ENCODE measurements at places on chromosomes 1 and 21.

DNA sequence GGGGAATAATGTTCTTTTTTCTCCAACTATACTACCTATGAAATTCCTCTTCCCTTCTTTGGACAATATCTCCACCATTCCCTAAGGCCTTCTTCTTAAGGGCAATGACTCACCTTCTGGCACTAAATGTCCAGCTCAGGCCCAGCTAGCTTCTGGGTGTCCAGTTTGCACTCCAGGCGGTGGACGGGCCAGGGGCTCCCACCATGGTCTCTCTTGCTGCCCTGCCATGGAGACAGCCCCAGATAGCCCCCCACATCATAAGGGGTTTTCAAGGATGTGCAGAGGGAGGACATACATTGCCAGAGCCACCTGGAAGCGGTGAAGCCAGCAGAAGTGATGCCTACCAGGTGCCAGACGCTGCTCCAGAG is 43.8 kb downstream of the C1orf198 start:
- no peak for DNase-seq

DNA sequence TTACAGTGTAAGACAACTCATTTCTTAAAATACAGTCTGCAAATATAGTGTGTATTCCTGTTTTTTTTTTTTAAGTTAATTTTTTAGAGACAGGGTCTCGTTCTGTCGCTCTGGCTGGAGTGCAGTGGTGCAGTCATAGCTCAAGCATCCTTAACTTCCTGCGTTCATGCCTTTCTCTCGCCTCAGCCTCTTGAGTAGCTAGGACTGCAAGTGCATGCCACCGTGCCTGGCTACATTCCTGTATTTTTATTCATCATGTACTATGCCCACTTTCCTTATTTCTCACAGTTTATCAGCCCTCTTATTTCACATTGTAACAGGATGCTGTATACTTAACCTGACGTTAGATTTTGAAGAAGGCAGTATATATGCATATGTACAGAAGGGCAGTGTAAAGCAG is 26.7 kb downstream of the MIER1 start:
- no peak for DNase-seq

DNA sequence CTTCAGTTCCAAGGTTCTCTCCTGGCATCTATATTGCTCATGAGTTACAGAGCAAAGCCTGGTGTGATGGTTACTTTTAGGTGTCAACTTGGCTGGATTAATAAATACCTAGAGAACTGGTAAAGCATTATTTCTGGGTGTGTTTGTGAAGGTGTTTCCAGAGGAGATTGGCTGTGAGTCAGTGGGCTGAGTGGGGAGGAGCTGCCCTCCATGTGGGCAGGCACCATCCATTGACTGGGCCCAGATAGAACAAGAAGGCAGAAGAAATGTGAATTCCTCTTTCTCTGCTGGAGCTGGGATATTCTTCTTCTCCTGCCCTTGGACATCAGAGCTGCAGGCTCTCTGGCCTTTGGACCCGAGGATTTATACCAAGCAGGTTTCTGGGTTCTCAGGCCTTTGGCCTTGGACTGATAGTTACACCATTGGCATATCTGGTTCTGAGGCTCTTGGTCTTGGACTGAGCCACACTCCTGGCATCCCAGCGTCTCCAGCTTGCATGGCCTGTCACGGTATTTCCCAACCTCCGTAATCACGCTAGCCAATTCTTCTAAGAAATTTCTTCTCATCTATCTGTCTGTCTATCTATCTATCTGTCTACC is 44.5 kb downstream of the B3GALT5 start:
- no peak for DNase-seq

DNA sequence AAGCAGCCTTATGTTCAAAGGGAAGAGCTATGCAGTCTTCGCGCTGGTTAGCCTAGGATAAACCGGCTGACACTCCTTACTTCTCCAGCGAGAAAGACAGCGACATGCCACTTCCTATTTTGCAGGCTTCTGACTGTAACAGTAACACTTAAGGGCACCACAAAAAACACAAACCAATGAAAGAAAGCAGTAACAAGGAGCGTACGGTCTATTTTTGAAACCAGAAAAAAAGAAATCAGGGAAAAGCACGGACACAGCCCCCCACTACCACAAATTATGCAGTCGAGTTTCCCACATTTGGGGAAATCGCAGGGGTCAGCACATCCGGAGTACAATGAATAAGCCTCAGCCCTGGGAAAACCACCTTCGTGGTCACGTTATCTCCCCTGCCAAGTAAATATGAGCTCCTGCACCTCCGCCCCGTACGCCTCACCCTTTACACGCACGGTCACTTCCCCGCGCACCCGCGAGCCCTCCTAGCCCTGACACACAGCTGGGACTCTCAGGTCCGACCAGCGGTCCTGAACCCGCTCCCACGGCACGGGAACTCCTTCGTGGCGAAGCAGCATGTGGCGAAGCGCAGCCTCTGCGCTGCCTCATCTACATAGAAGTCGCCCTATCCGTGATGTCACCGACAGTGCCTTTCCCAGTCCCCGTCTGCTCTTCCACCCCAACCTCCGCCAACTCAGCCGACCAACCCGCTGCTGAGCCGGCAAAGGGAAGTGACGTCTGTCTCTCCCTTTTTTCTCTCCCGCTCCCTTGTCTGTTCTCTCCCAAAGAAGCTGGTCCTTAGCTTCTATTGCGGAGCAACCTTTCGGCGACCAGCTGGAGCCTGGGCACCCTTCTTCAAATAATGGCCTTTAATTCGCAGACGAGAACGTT is 40.9 kb upstream of the PPIAL4F start:
- DNase-seq = peak; percentile 47

DNA sequence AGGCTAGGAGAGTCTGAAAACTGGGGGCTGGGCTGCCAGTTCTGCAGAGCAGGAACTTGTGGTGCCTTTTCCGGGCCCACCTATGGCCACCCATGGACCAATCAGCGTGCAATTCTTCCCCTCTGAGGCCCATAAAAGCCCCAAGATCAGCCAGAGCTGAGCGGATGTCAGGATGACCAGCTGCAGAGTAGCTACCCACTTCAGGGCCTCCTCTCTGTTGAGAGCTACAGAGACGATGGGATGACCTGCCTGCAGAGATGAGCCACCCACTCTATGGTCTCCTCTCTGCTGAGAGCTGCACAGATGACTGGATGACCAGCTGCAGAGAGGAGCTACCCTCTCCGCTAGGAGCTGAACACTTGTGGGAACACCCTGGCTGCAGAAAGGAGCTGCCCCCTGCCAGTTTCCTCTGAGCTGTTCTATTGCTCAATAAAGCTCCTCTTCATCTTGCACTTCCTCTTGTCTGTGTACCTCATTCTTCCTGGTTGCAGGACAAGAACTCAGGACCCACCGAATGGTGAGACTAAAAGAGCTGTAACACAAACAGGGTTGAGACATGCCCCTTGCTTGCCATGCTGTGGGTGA is 12.8 kb upstream of the AADACL4 start:
- no peak for DNase-seq

DNA sequence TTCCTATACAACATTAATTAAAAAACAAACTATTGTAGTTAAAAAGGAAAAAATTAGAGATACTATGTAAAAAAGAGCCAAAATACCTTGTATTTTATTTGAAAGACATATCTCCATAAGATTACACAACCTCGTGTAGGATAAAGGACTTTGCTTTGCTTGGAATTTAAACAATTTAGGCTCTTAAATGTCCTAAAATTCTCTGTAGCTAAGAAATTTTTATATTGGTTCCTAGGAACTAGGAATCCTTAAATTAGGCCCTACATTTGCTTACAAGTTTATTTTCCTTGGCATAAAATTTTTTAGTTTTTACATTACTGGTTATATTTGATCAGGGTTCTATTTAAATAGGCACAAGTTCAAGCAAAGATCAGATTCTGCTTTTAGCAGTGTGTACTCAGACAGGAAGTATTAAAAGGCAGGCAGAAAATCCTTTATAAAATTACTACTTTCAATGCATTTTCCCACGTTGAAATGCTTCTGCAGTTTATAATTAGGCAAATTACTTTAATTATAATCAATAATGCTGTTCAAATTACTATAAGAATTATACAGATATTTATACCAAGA is 3.4 kb upstream of the ANGPTL3 start:
- DNase-seq = no peak

DNA sequence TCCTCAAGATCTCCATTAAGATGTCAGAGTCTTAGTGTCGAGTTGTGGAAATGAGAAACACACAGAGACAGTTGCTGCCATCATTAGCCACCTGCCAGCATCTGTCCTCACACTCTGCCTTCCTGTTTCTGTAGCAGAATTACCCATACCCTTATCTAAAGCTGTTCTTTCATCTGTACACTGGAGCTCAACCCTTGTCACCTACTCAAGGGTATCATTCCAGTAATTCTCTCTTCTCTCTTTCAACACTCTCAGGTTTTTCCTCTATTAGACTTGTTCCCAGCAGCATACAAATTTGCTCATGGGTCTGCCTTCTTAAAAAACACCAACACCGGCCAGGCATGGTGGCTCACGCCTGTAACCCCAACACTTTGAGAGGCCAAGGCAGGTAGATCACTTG is 27.4 kb upstream of the RNF2 start:
- no peak for DNase-seq

GRCh38 chr1:114075546-114076242 is 78.0 kb downstream of the SYT6 start:
- DNase-seq = no peak

DNA sequence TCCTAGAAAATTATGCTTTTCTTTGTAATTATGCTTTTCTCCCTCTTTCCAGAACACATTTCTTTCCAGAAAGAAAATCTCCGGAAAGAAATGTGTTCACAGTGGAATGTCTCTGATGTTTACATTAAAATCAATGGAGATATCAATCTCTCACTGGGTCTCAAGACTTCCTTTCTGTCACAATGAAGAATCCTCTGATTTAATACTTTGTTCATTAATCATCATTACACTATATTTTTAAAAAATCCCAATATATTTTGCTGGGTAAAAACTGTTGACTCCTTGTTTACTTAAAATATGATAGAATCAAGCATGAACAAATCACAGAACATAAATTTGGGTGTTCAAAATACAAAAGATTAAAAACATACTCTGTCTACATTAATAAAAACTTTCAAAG is 26.3 kb upstream of the TGFBR3 start:
- no peak for DNase-seq

DNA sequence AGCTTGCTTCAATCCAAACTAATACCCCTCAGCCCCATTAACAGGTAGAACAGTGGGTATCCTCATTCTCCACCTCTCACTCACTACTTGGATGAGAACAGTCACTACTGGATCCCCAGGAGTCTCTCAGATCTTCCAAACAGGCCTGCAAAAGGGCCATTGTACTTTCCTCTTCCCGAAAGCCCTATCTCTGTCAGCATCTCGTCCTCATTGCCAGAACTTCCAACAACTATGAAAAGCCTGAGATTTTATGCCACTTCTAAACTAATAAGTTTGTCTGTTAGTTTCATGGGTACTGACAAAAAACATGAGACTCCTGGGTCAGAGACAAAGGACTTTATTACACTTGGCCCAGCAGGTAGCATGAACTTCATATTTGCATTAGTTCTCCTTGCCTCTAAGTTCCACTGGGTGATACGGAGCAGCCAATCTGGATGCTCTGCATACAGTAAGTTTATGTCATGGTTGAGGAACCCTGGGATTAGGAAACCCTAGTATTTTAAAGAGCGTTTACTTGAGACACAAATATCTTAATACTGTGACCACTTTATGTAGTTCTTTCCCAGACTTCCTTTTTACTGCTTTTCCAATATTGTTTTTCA is 38.1 kb downstream of the VANGL2 start:
- no peak for DNase-seq

- DNase-seq = no peak
Observed at GRCh38 chr1:213110349-213111300, 59.6 kb downstream of the RPS6KC1 start.

DNA sequence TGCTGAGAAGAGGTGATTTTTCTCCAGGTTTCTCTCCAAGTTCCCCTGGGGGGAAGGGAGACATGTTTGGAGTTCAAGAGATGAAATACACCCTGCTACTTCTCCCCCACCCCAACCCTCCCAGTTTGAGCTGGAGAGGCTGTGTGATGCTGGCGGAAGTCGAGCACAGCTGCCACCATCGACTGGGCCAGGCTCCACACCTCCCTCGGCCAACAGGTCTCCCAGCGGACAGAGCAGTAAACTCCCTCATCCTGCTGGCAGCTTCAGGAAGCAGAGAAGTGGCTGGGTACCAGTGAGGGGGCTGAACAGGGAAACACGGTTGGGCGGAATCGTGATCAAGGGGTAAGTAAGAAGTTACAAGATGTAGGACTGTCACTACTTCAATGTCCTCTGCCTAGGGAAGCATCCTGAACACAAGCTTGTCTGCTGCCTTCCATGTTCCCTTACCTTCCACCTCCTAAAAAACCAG is 6.6 kb upstream of the NHLH1 start:
- DNase-seq = no peak

DNA sequence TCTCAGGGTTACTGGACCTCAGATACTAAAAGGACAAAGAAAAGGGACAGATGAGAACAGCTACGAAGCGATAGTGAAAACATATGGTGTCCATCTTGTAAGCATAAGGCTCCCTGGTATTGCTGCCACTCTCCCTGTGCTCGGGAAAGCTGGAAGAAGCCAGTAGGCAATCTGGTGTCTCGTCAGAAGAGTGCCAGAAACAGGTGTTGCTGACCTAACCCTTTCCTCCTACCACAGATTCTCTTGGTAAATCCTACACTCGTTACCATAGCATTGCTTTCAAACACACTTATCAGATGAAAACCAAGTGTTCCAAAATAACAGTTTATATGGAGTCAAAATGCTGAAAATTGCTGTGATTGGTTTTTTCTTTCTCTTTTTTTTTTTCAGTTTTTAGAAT is 146.3 kb downstream of the NRIP1 start:
- DNase-seq = no peak

GRCh38 chr1:180254854-180255253 is 24.8 kb downstream of the LHX4 start:
- DNase-seq = no peak

- DNase-seq = no peak
Observed at GRCh38 chr1:30610917-30611316, 112.5 kb downstream of the MATN1 start.

GRCh38 chr1:169529068-169529642 is 43.4 kb upstream of the SLC19A2 start:
- no peak for DNase-seq

- DNase-seq = no peak
Observed at GRCh38 chr1:34188985-34189384, 12.3 kb downstream of the C1orf94 start.

GRCh38 chr1:65009724-65010420 is 43.5 kb upstream of the JAK1 start:
- no peak for DNase-seq

- no peak for DNase-seq
Observed at GRCh38 chr1:171263901-171264300, 15.6 kb downstream of the FMO1 start.

All from stimulated activated CD8-positive, alpha-beta memory T cell treated with anti-CD3 and anti-CD28 coated beads, Interleukin-7, amount 100 ng/mL, for 4 hours (primary cell).